ENCODE measurements at places on chromosomes 6 and 20.

GRCh38 chr6:7389162-7389450 is 436 bp downstream of the CAGE1 start:
- no peak for DNase-seq

DNA sequence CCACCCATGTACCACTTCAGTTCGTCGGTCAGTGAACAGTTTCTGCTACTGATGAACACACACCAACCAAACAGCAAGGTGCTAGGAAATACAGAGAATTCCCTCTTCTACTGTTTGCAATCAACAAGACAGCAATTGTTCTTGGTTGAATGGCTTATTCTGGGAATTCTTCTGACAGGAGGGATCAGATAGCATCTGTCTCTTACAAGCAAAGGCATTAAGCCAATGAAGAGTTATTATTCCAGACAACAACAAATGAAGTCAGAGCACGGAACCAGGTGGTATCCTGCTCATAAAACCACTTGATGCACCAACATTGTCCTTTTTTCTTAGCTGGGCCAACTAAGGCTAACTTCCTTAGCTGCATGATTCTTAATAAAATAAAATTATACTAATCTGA is 37.8 kb downstream of the PTPRK start:
- no peak for DNase-seq

DNA sequence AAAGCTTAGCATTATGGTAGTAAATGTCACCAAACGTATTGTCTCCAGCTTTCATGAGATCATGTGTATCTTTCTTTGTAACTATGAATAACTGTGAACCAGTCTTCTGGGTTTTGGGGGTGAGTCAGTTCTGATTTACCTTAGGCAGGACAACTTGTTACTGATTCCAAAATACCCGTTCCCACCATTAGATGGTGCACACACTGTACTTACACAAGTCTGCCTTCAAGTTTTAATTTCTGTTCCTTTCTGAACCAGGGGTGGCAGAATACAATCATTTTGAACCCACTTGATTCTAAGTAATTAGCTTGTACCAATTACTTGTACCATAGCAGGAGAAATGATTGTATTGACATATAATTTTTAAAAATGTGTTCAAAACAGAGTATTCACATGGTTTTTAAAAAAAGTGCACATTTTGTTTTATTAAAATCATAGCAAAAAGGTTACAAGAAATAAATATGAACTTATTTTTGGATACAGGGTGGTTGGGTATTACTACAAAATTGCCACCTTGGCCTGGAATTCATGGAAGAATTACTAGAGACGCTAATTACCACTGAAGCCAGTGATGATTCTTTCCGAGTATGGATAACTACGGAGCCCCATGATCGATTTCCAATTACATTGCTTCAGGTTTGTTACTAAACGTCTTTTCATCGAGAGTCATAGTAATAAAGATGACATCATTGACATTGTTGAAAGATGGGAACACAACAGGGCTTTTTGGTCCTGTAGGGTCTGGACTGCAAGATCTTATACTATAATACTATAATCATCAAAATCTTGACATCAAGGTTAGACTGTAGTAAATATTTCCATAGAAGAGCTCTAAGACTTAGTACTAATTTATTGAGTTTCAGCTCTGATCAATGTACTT is 75.2 kb upstream of the GLP1R start:
- peak; percentile 35 for DNase-seq

GRCh38 chr6:90151576-90152422 is 144.8 kb downstream of the BACH2 start:
- DNase-seq: no peak

DNA sequence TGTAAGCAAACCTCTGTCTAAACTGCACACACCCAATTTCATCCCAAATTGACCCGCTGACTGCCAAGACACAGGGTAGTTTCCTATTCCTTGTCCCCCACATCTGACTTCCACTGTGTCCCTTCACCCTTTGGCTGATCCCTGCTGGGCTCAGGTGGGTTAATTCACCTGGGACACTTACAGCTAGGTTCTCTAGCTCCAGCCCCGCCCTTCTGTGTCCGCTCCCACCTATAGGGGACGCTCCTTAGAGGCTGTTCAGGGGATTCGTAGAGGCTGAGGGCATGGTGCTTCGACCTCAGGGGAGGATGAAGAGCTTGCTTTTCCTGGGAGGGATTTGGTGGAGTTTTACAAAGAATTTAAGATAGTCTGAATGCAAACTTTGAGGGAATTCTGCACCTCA is 4.0 kb upstream of the CD93 start:
- no peak for DNase-seq

DNA sequence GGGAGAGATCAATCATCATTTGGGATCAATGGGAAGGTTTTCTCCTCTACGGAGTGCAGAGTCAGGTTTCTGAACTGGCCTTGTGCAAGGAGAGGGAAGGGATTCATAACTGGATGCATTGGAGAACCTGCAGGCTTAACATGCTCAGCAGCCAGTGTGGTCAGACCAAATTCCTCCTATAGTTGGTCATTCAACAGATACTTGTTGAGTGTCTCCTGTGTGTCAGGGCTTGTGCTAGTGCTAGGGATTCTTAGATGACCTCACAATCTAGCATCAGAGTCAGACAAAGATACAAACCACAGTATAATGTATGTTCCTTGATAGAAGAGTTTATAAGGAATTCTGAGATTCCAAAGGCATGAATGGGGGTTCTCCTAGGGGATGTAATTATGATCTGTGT is 23.9 kb downstream of the RALY start:
- no peak for DNase-seq

DNA sequence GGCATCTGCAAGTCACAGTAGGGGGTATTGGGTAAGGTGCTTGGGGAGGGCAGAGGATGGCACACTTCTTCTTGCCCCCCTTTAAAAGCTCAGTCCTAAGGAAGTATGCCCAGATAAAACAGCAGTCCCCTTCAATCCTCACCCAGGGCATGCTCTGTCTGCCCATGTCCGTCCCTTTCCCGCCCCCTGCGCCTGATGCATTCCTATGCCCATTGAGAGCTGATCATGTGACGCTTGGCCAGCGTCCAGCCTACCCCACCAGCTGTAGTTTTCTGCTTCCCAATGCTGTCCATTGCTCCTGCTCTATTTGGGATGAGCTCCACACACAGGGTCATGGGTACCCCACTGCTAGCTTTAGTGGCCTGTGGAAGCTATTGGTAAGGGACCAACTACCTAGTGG is 8.3 kb downstream of the SIGLEC1 start:
- DNase-seq: no peak

DNA sequence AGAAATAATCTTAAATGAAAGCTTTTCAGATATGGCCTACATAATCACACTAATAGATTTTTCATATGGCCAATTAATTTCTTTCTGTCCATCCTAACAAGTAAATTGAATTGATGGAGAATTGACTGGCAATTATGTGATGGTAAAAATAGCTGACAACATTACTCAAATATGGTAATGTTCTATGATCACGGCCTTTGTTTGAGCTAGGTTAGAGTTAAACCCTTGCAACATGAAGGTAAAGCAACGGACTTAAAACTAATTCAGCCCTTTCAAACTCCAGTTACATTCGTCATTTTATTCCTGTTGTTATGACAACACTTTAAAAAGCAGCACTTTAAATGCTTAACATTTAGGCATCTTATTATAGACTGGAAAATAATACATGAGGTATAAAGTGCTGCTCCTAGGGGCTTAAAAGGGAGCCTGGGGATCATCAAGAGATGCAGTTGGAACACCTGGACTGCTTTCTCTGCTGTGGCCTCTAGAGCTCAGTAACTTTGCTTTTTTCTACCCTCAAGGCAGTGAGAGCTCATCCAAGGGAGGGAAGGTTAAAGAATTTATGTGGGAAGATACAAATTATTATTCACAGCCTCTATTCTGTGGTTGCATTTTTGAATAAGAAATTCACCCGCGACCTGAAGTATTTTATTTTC is 46.9 kb downstream of the RIPOR2 start:
- no peak for DNase-seq

GRCh38 chr6:25360621-25361020 is 81.4 kb downstream of the CARMIL1 start:
- DNase-seq: no peak

DNA sequence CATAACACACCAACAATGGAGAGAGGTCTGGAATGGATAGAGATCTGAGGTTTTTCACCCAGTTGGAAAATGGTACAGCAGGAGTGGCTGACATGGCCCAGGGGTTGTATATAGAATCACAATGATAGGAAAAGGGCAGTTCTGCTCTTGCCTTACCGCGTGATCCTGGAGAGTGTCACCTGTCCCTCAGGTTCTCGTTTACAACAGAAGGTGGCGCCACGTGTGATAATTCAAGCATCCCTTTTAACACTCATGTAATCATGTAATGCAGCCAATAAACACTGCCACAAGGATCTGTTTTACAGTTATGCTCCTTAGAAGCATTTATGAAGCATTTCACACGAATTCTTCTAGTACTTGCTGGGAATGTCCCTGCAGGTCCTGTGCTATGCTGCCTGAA is 12.9 kb upstream of the WFDC2 start:
- no peak for DNase-seq

GRCh38 chr20:40746251-40746650 is 57.2 kb upstream of the MAFB start:
- no peak for DNase-seq

- DNase-seq: no peak
These were observed 6.2 kb upstream of the SLC22A1 start for GRCh38 chr6:160115421-160115820.

- no peak for DNase-seq
These were observed 104.4 kb downstream of the MTHFD1L start for GRCh38 chr6:150969901-150970300.

DNA sequence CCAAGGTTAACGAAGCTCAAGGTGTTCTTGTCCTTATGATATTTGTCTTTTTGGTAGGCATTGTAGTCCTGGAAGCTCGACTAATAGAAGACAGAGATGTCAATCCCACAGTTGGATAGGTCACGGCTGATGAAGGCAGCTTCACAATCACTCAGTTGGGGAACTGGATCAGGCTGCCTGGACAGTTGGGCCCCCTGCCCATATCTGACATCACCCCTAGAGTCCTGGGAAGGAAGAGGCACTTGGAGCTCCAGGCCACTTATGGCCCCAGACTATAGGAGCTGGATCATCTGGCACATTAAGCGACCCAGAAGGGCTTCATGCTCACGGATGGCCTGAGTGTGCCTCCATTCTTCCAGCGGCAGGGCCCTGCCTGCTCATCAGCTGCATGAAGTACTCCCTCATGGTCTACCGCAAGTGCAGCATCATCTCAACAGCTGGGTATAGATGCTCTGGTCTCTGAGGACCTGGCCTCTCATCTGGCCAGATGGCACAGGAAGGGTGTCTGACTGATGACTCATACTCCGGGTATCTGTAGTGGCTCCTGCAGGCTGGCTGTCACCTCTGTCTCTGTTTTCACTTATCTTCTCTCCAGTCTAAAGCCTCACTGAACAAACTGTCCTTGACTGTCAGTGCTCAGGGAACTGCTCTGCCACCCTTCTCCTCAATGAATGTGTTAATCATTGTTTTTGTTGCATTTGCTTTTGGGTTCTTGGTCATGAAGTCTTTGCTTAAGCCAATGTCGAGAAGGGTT is 29.2 kb upstream of the SSR1 start:
- DNase-seq: no peak

DNA sequence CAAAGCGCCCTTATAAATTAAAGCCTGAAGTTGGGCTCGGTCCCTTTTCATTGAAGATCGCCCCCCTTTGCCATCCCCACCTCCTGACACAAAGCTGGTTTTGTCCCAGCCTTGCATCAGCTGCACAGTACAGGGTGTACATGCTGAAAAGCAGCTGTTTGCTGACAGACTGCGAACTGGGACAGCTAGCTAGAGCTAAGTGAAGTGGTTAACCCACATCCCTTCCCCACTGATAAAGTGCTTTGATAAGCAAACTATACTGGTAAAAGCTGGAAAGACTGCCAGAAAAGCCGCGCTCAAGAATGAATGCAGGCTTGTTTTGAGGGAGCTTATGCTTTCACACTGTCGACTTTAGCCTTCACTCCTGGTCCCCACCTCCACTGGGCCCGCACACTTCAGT is 207.3 kb downstream of the GMDS start:
- DNase-seq: peak; percentile 56

DNA sequence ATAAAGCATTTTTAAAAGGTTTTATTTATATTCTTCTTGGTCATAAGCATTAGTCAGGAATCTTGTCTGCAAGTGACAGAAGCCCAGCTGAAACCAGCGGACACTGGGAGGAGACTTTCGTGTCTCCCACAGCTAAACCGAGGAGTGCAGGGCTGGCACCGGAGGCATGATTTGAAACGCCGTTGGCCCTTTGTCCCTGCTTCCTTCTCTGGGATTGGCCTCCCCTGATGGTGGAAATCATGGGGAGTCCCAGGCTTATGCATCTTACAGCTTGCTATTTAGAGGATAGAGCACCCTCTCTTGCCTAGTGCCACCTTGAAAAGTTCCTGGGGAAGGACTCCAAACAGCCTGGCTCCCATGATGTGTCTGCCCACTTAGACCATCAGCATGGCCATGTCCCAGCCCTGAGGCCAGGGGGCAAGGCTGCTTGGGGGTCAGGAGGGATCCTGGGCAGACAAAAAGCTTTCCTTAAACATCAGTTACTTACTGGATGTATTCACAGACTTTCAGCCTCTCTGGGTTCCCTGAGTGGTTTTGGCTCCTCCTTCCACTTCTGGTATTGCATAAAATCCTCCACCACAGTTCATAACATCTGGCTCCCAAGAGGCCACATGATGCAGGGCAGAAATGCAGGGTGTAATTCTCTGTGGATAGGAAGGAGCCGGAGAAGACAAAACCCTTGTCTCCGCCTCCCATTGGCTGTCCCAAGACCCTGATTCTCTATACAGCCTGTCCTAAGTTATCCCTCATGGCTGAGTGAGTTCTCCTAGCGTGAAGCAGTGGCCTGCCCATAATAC is 49.3 kb upstream of the INSM1 start:
- peak; percentile 46 for DNase-seq

GRCh38 chr6:13671548-13672127 is 40.0 kb downstream of the RANBP9 start:
- DNase-seq: no peak

DNA sequence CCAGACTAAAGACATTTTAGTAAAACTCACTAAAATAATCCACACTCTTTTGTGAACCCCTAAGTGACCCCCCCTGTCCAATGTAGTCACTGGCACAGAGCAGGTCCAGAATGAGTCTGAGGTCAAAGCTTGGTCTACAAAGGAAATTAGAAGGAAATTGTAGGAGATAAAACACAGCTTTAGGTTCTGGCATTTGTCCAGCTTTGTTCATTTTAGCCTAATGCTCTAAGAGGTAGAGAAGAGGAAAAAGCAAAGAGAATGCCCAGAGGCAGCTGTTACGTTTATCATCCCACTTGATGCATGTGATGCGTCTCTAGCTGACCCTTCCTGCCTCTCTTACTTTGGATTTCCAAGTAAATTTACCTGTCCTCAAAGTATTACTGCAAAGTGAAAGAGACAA is 62.5 kb downstream of the CNKSR3 start:
- peak; percentile 70 for DNase-seq

GRCh38 chr6:42279966-42280629 is 62.4 kb upstream of the MRPS10 start:
- DNase-seq: peak; percentile 68

DNA sequence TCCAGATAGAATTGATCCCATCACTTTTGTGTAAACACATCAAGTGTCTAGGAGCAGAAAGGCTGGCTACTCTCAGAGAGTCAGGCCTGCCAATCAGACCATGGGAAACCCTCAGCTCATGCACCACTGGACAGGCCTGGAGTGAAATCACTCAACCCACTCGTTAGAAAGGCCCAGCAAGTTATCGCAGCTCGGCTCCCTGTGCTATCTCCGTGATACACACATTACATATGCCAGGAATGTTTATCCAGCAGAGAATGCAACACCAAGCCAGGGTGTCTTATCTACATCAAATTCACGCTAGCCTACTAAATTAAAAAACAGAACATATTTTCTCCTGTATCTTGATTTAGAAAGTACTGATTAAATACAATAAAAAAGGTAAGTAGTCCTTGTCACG is 232.4 kb upstream of the FOXQ1 start:
- DNase-seq: no peak

GRCh38 chr20:3797592-3798372 is 1.7 kb downstream of the CDC25B start:
- no peak for DNase-seq

Data from right lung (tissue), 10 donors.